WTC11 (cell line): ENCODE measurements at places on chromosomes 5 and 9. TPM values are rescaled to one million over a fixed set of nuclear protein-coding genes. Genes with fewer than 3 reads are reported as not detected.

- no peak for DNase-seq
Observed at GRCh38 chr5:37310360-37310759, 60.5 kb downstream of the NUP155 start.

DNA sequence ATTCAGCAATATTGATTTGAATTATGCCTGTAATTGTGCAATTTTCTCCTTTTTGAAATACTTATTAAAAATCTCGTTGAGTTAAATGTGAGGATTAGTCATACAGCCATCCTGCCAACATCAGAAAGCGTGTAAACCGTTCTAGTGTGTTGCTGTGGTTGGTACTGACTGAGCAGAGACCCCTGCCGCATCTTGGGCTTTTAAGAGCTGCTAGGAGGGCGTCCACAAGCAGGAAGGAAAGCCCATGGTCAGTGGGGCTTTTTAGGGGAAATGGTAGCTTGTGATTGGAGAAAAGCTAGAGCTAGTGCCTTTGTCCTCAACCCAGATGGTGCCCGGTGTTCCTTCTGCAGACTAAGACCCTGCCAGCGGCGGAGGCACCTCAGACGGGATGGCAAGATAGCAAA is 1.3 kb downstream of the SDHA start:
- DNase-seq = no peak

DNA sequence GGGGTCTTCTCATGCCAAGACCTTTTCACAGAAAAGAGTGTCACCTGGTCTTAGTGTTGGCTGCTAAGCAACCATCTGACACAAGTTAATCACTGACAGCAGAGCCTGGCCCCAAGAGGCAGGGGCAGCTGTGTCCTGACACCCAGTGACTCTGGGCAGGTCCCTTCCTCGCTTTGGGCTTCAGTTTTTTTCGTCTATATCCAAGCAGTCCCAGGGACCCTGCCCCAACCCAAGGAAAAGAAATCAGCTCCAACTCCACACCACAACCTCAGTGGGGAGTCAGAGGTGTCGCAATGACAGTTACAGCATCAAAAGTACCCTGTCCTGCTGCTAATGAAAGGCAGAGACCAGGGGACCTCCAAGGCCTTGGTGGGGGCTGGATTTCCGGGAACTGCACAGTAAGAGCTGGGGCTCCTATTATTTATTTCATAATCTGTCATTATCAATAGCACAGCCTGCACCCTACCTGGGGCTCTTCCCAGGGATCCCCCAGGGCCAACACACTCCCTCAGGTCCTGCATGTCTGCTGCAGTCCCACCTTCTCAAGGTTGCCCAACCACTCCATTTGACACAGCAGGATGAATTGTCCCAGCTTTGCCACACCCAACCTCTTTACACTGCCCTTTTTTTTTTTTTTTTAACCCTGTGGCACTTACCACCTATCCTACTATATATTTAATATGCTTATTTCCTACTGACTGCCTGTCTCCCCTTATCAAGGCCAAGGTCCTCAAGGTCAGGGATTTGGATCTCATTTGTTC is 9.4 kb downstream of the ANKS6 start:
- no peak for DNase-seq

- no peak for DNase-seq
Observed at GRCh38 chr5:89582768-89583339, 699.9 kb upstream of the MEF2C start.

GRCh38 chr5:57316798-57317327 is 143.0 kb downstream of the GPBP1 start:
- no peak for DNase-seq

- DNase-seq = no peak
Observed at GRCh38 chr9:33304362-33304761, 14.0 kb downstream of the NFX1 start.

DNA sequence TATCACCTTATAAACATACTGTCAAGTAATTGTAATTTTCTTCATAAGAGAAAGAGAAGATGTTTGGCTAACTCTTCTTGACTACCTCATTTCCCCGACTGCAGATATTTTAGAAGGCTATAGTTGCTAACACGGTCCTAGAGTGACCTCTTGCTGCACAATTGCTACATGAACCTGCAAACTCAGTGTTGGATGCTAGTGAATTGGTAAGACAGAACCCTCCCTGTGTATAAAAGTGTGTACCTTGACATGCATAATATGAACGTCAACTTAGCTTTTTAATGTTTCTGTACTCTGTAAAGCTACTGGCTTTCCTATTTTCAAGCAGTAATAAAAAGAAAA is 46.7 kb upstream of the CER1 start:
- peak; percentile 18 for DNase-seq

DNA sequence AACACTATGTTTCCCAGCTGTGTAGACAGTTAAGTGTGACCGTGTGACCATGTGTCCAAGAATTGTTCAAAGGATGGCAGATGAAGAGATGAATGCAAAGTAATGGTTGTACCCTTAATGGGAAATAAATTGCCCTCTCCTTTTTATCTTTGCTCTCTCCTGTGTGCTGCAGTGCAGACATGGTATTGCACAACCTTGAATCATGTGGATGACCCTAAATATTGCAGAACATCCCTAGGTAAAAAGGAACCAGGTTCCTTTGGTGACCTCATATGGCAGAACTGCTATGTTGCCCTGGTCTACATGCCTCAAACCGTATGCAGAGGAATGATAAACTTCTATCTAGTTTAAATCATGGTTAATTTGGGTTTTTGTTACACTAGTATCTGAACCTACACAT is 81.7 kb upstream of the CTNND2 start:
- no peak for DNase-seq

DNA sequence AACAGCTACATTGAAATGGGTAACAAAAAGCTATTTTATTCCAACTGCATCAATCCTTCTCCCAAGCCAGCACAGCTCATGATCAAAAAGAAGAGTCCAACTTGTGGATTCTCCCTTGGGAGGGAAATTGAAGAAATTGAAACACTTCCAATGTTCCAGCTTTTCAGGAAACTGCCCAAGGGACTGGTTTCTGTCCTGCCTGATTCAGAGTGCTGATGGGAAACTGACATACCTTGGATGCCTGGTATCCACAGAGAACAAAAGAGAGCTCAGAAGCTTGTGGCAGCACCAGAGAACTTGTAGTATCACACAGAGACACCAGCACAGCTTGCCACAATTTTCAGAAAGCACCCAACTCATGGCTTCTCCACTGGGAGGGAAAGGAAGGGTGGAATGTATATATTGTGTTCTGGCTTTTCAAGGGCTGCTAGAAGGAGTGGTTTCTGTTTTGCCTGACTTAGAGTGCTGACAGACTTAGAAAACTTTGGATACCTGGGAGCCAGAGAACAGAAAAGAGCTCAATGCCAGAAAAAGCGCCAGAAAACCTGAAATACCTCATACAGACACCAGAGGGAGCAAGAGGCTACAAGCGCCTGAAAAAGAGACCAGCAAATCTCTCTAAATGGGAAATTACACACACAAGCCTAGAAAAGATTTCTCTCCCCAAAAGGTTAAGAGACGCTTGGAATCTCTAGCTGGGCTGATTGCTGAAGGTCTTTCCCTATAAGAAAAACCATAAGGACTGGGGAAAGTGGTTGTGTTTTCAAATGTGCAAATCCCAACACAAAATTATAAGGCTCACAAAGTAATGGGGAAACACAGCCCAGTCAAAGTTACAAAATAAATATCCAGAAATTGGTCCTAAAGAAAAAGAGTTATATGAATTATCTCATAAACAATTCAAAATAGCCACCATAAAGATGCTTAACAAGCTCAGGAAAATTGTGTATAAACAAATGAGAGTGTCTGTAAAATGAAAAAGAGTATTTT is 178.8 kb downstream of the SPOCK1 start:
- peak; percentile 36 for DNase-seq

DNA sequence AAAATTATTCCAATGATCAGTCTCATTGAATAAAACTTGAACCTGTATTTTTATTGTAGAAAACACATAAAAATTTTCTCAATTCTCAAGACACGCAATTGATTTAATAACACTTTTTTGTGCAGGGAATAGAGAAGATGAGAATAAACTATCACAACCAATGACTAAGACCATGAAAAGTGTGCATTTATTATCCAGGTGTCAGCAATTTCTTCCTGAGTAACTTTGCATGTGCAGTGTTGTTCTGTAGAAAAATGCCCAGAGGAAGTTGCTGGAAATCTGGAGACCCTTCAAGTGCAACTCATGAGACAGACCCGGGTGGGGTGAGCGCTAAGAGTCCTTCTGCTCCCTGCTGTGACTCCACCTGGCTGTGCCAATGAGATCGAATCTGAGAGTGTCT is 405.7 kb downstream of the SEMA5A start:
- DNase-seq = no peak

GRCh38 chr9:131259432-131259898 is 16.8 kb downstream of the FAM78A start:
- no peak for DNase-seq

DNA sequence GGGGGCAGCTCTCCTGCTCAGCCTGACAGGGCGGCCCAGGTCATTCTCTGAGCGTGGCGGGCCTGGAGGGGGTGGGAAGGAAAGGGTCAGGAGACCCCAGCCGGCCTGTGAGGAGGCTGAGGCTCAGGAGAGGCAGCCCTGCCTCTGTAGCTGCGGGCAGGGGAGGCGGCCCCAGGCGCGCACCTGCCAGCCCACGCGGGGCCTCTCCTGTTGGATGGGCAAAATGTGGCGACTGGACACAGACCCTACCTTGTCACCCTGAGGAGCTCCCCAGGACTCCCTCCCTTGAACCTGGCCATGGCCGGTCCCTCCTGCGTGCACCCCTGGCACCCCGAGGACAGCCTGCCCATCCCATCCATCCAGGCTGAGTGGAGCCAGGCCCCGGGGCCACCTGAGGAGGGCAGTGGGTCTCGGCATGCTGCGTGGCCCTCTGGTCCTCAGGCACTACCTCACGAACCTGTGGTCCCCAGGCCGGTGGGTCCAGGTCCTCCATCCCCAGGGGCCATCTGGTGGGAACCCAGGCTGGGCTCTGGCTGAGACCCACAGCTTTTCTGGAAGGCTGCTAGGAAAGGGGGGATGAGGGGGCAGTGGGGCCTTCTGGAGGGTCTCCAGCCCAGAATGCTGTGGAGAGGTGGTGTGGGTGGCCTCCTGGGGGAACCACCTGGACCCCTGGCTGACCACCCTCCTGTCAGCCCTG is 15.1 kb upstream of the NRARP start:
- no peak for DNase-seq

- DNase-seq = no peak
Observed at GRCh38 chr5:81134066-81134465, 99.1 kb upstream of the CKMT2 start.

GRCh38 chr5:38478878-38479277 is 77.6 kb downstream of the LIFR start:
- DNase-seq = no peak

- DNase-seq = no peak
Observed at GRCh38 chr9:87497080-87497603, 525 bp upstream of the DAPK1 start.

DNA sequence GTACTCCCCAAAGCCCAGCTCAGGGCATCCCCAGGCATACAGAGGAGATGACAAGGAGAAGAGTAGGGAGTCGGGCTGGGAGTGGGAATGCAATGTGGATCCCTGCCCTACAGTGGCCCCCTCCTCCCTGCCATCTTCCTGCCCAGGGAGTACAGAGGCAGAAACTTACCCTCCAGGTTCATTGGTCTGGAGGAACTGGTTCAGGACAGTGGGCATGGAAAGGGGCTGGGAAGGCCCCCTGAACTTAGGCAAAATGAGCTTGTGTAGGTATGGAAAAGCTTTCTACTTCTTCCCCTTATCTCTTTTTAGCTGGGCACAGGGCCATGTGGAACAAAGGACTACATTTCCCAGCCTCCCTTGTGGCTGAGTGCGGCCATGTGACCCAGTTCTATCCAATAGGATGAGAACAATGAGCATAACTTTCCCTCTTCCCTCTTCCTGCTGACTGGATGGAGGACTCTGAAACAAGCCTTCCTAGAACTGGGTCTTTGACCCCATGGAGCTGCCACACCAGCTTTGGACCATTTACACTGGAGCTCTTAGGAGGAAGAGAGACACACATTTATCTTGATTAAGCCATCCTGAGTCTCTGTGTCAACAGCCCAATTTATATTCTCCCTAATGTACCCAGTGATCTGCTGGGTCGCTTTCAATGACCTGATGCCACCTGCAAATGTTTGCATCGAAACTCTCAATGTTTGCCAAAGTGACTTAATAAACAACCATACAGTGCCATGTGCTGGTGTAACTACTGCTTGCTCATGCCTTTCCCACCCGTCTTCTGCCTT is 25.0 kb upstream of the HMCN2 start:
- peak; percentile 52 for DNase-seq

- DNase-seq = no peak
Observed at GRCh38 chr5:140220032-140220697, 45.2 kb downstream of the CYSTM1 start.

- no peak for DNase-seq
Observed at GRCh38 chr5:136805466-136805865, 440.1 kb upstream of the TRPC7 start.

- DNase-seq = no peak
Observed at GRCh38 chr9:120974181-120974580, 47.6 kb upstream of the TRAF1 start.

DNA sequence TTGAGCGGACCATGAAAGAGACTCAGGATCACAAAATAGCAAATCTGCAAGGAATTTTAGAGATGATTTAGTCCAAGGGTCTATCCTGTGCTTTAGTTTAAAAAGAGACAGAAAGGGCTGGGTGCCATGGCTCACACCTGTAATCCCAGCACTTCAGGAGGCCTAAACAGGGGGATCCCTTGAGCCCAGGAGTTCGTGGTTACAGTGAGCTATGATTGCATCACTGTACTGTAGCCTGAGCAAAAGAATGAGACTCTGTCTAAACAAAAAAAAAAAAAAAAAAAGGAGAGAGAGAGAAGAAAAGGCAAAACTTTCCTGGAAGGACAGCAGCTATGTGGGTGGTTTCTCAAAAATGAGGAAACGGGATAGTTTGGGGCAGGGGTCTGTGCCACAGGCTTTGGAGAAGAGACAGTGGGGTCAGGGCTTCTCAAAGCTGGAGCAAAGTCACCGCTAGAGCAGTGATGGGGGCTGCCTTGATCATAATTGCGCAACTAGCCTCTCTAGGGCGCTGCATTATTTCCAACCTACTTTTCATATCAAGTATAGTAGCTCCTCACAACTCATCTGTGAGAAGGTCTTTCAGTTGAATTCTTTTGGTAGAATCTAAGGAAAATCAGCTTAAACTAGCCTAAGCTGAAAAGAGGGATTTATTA is 8.5 kb upstream of the ANKH start:
- no peak for DNase-seq

GRCh38 chr5:15786884-15787283 is 286.9 kb downstream of the FBXL7 start:
- no peak for DNase-seq

CRAT gene
- total RNA-seq = 17.2 to 19.1 TPM (median 17.5 TPM) in 3 replicates

C9orf78 gene
- total RNA-seq = 34.1 to 36.8 TPM (median 36.4 TPM) in 3 replicates

SLC46A2 gene
- 0.07 TPM in 1 of 3 replicates, not detected in the others for total RNA-seq

OR13C3 gene
- total RNA-seq = not detected in 3 replicates

HSD17B3 gene
- not detected in 3 replicates for total RNA-seq

CDH12 gene
- total RNA-seq = not detected in 3 replicates

HRCT1 gene
- 0.41 TPM in 1 of 3 replicates, not detected in the others for total RNA-seq

DDX31 gene
- 24.0 to 26.2 TPM (median 24.7 TPM) in 3 replicates for total RNA-seq

CARTPT gene
- total RNA-seq = not detected in 3 replicates

OBP2B gene
- total RNA-seq = not detected in 3 replicates

ZBTB26 gene
- 6.3 to 7.8 TPM (median 7.3 TPM) in 3 replicates for total RNA-seq
